CD4-positive, alpha-beta T cell treated with Interleukin-15 for 1 hour (primary cell): ENCODE measurements at places on chromosomes 5 and 9.

DNA sequence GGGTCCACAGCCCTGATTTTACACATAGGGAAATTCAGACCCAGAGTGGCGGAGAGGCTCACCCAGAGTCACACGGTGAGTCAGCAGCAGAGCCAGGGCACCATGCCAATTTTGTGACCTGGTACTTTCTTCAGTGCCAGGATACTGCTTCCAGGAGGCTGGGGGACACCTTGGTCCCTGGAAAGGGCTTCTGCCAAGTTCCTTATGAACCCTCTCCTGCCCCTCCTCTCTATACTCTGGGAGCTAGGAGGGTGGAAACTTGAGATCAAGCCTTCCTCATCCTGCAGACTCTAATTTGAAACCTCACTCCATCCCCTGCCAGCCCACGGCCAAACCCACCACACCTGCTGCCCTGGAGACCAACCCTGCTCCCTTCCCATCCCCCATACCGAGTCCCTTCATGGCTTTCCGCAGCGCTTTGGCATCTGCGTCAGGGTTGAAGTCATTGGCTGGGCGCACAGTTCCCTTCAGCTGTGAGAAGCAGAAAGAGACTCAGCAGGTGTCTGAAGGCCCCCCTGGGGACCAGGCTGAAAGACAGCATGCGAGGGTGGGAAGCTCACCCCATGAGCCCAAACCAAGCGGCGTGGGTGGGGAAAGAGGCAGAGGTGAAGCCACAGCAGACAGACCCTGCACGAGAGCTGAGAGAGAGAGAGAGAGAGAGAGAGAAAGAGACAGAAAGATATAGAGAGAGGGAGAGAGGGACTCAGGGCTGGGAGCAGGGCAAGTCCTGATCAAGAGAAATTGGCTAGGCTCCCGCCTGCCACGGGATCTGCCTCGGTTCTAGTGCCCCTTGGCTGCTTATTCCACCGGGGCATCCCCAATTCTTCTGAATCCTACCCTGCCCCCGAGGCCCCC is 33.5 kb downstream of the ANXA6 start:
- DNase-seq = peak; percentile 87

- DNase-seq = no peak
Observed at GRCh38 chr5:102537011-102537410, 38.2 kb upstream of the SLCO6A1 start.

DNA sequence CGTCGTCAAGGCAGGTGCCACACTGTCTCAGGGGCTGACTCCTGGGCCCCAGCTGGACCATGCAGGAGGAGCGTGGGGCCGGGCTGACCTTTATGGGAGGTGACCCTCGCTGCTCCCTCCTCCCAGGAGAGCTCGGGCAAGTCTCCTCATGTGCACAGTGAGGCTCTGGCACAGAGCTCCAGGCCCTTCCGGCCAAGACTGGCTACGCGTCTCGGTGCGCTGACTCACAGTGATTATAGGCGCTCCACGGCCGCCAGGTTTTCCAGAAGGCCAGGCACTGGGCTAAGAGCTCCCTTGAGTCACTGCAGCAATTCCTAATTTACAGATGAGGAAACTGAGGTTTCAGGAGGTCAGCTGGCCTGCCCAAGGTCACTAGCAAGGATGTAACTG is 47.4 kb downstream of the VAV2 start:
- no peak for DNase-seq

- DNase-seq = no peak
Observed at GRCh38 chr5:128876569-128877382, 88.5 kb upstream of the SLC27A6 start.

DNA sequence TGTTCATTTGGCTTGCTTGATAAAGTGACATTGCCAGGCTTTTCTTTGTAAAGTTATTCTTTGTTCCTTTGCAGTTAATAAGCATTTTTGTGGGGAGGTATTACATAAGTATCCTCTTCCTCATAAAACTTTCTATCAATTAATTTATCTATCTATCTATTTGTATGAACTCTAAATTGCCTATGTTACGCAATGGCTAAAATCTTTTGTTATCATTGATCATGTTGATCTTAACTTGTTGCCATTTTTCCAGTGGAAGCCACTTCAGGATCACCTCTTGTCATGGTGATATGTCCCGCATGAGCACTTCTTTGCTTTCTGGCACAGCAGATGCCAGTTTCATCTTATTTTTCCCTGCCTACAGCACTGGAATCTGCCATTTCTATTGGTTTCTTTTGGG is 436.7 kb upstream of the KIF2A start:
- DNase-seq = no peak

GRCh38 chr5:77031891-77032290 is 1.7 kb downstream of the AGGF1 start:
- DNase-seq = no peak

DNA sequence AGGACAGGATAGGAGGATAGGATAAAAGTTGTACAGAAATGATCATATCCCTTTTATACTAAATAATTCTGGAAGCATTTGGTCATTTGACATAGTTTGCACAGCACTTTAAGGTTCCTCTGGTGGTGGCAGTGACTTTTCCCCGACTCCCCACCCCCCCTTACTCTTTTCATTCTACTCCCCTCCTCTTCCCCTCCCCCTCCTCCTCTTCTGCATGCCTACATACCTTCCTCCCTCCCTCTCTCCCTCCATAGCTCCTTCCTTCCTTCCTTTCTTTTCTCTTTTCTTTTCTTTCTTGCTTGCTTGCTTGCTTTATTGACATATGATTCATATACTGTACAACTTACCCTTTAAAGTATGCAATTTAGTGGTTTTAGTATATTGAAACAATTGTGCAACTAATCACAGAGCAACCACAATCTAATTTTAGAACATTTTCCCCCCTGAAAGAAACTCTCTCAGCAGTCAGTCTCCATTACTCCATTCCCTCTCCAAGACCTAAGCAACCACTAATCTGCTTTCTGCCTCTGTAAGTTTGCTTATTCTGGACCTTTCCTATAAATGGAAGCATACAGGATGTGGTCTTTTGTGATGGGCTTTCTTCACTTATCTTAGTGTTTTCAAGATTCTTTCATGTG is 159.0 kb downstream of the HACD4 start:
- no peak for DNase-seq

DNA sequence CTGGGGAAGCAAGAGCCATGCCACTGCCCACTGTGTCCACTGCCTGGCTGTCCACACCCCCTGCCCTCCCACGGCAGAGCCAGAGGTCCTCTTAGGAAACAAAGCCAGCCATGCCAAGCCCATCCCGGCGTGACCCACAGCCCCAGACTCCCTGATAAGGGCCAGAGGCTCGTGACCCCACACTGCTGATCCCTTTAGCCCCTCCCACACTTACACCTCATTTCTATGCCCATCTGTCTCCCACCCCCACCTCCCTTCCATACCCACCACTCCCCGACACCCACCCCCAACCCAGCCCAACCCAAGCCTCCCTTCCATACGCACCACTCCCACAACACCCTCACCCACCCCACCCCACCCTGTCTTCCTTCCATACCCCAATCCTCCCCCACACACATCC is 17.3 kb downstream of the PTGES start:
- DNase-seq = no peak

- no peak for DNase-seq
Observed at GRCh38 chr5:62701036-62701435, 122.4 kb downstream of the LRRC70 start.

DNA sequence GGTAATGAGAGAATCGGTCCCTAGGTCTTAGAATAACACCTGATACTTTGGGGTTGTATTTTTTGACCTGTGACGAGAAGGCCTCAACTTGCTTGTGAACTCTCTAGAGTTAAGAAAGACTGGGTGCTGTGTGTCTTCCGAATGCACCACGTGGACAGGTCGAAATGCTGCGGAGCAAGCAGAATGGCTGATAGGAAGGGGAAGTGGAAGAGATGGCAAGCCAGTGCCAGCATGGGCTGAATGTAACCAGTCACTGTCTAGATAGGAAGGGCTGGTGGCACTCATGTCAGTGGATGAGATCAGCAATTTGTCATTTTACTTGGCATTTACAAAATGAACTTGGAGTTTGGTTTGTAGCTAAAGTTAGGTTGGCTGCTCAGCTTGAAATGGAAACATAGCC is 5.6 kb downstream of the OTULINL start:
- DNase-seq = peak; percentile 60

GRCh38 chr5:158869092-158869491 is 230.6 kb downstream of the EBF1 start:
- DNase-seq = no peak

- no peak for DNase-seq
Observed at GRCh38 chr9:73168298-73168934, 16.8 kb downstream of the ANXA1 start.

DNA sequence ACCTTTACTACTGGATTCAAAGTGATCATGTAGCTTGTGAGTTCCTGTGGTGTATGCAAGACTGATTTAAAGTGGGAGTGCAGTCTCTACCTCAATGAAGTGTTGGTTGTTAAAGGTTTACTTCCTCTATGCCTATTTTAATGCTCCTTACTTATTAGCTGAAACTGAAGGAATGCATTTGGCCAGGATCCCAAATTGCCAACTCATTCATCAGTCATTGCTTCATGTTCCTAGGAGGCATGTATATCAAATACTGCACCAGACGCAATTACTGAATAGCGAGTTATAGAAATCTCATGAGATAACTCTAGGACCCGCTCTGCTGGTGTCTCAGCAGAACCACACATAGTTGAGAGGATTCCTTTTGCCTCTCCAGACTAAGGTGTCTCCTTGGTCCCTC is 143.0 kb upstream of the RPS23 start:
- no peak for DNase-seq
